ENCODE measurements at places on chromosomes 3 and 15.
A peak's percentile ranks its signal among the peaks of the same experiment; 100 is the strongest.

DNA sequence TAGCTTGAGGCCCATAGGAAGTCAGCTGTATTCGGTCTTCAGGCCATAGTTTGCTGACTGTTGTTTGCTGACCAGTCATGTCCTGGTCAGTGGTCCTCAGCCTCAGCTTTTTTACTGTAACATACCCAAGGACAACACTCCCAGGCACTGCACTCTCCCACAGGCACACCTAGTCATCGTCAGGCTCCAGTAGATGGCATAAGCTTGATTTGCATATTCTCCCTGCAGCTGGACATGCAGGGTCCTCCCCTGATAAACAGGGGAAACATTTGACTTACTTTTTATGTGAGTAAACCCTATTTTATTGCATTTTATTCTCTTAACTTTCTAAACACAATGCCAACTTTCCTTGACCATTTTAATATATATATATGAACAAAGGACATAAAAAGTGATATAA lies 22.9 kb downstream of the ARHGEF3 start:
- DNase-seq: no peak

DNA sequence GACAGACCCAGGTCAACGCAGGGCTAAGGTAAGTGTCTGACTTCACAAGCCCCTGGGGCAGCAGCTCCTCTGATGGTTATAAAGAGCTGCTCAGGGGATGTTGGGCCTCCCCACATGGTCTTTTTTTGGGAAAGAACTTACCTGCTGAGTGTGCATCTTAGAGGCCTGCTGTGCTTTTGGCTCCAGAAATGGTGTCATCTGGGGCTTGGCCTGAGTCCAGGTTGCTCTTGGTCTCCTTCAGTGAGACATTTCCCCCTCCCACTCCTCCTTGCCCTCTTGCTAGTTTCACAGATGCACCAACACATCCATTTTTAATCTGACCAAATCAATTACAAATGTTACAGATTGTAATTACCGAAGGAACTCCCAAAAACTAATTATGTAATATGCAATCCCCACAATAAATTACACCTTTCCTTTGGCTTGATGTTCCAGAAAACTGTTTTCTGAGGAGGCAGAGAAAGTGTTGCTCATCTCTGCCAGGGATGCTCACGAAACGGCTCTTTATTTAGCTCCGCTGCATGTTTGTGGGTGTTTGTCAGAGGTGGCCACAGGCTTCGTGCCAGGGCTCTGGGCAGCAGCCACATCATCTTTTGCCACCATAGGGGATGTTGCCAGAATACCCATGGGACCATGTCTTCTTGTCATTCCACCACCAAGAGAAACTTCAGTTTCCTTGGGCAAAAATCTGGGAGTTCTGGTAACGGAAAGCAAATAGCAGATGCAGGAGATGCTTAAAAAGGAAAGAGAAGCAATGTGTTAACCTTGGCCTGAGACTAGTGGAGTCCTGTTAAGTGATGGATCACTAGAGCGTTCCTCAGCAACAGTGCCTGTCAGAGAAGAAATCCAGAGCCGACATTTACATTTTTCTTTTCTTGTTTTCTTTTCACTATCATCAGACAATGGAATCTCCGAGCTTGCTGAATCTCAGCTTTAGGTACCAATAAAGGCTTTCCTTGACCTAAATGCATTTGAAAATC lies 799.9 kb downstream of the AGBL1 start:
- DNase-seq: no peak

DNA sequence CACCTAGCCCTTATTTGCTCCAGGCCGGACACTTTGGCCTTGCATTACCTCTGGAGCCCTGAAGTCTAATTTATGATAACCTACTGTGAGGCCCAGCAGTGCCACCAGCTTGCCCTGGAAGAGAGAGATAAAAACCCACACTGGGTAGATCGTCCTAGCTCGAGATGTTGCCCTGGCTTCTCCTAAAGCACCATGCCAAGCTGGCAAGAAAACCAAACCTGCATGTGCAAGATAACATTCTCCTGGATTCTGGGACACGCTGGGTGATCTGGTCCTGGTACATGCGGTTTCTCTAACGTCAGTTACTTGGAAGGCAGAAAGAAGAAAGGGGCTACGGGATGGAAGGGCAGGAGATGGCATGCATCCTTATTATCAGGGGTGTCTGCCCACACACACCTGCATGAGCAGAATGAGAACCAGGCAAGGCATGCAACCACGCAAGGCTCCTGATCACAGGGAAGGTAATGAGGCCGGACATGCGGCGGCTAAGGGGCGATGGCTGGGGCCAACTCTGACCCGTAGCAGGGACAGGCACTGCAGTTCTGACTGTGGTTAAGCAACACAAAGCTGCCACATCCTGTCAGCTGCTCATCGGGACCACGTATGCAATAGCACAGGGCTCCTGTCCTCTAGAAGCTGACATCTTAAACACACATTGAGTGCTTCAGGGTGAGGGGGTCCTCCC lies 73.0 kb downstream of the OXNAD1 start:
- peak; percentile 25 for DNase-seq

DNA sequence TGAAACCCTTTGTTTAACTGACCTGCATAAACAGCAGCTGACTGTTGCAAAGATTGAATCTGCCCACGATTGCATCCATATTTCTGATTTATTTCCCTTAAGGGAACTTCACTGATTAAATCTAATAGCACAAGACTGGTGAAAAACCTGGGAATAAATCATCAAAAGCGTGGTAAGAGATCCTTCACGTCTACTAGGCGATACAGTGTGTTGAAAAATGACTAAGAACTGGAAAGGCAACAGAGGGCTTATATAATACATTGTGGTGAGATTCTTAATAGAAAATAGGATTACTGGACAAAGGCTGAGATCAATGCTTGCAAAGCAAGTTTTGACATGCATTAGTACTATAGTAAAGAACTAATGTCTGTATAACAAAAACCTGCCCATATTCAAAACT lies 49.0 kb downstream of the POLQ start:
- DNase-seq: no peak

GRCh38 chr3:174620138-174620537 lies 239.0 kb upstream of the NAALADL2 start:
- no peak for DNase-seq

- no peak for DNase-seq
Measured at GRCh38 chr3:183688874-183689273, 8.7 kb upstream of the YEATS2 start.

- no peak for DNase-seq
Measured at GRCh38 chr15:53126144-53126543, 336.0 kb upstream of the ONECUT1 start.

- no peak for DNase-seq
Measured at GRCh38 chr15:90870354-90871138, 2.2 kb downstream of the FURIN start.

- no peak for DNase-seq
Measured at GRCh38 chr3:151058740-151059139, 26.7 kb upstream of the MED12L start.

GRCh38 chr3:177062052-177062732 lies 135.1 kb downstream of the TBL1XR1 start:
- DNase-seq: no peak

GRCh38 chr3:55002416-55002930 lies 74.6 kb upstream of the LRTM1 start:
- DNase-seq: no peak

Data from GM06990 (cell line).